ENCODE measurements at places on chromosomes 2 and 18. TPM values are rescaled to one million over a fixed set of nuclear protein-coding genes. Genes with fewer than 3 reads are reported as not detected.

DNA sequence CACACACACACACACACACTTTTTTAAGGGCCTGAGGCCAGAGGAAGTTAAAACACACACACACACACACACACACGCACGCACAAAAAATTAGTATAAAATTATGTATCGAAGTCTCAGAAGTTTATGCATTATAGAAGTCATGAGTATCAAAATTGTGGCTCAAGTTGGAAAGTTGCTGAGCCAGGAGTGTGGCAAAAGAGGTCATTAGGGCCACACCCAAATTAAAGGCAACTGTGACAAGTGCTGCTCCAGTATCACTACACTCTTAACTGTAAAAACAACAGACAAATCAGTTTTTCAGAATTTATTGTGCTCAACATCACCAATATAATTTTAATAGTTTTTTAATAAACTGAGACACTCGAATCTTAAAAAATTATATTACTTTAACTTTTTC lies 36.9 kb downstream of the YWHAQ start:
- no peak for DNase-seq

Gene SPAST
- total RNA-seq: 32.5 TPM

Gene AAMP
- 237 TPM for total RNA-seq

Gene SPOPL
- total RNA-seq: 11.5 TPM

Gene KCNE4
- 2.0 TPM for total RNA-seq

DNA sequence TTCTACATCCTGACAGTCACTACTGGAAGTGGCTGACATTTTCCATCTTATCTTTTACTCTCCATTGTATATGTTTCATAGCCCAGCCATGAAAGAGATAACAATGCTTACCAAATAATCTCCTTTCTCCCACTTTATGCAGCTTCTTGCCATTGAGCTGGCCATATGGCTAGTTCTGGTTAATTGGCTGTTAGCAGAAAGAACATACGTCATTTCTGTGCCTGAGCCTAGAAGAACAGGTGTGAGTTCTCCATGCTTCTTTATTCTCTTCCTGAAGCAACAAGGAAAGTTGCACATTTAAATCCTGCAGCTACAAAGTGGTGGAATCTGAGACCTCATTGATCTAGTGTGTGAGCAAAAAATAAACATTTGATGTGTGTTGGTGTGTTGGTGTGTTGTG lies 82.0 kb upstream of the FSHR start:
- DNase-seq: no peak

DNA sequence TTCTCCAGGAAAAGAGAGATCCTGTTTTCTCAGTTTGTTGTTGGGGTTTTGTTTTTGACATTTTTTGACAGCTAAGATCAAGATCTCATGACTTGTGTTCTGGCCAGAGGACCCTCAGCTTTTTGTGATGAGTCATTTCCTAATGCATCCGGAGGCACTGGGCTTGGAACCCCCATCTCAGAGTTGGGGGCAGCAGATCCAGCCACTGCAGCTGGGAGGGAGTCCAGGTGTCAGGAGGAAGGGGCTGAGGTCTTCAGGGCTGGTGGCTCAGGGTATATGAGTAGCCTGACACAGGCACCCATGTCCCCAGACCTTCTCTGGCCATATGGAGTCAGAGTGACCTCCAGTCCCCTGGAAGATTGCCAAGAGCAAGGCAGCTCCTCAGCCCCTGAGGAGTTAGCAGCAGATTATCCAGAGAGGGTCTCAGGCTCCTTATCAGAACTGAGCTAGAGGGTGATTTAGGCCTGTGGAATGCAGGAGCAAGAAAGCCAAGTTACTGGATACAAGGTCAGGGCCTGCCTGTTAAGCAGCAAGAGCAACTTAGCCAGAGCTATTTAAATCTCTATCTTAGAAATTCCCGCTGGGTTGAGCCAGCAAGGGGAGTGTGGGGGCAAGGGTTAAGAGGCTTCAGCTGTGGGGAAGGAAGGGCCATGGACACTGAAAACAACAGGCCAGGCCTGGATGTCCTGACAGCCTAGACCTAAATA lies 62.4 kb downstream of the TANC1 start:
- DNase-seq: peak; percentile 68

DNA sequence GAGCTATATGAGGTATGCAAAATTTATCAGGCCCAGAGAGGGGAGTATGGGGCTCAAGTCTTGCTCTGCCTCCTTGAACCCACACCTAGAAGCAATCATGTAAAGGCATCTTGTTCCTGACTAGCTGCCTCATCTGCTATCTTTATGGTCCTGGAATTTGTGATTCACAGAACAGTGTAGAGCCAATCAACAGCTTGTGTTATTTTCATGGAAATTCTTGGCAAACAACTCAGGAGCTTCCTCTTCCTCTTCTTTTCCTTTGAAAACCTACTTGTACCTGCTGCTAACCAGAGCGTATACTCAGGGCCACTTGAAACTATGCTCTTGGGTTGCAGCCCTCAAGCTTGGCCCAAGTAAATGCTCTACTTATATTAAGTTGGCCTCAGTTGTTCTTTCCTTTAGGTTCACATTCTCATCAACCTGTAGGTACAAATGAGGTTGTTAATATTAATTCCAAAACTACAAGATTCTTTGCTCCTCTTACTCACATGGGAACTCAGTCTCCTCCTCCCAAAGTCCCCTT lies 3.5 kb upstream of the NOSTRIN start:
- no peak for DNase-seq

Gene ADRA2B
- 0.42 TPM for total RNA-seq

Data from Daoy (cell line).